ENCODE measurements at places on chromosomes 6 and 20.

GRCh38 chr6:125987026-125987617 lies 782 bp downstream of the TRMT11 start:
- DNase-seq = no peak

GRCh38 chr20:38859070-38859690 lies 53.7 kb downstream of the PPP1R16B start:
- DNase-seq = no peak

DNA sequence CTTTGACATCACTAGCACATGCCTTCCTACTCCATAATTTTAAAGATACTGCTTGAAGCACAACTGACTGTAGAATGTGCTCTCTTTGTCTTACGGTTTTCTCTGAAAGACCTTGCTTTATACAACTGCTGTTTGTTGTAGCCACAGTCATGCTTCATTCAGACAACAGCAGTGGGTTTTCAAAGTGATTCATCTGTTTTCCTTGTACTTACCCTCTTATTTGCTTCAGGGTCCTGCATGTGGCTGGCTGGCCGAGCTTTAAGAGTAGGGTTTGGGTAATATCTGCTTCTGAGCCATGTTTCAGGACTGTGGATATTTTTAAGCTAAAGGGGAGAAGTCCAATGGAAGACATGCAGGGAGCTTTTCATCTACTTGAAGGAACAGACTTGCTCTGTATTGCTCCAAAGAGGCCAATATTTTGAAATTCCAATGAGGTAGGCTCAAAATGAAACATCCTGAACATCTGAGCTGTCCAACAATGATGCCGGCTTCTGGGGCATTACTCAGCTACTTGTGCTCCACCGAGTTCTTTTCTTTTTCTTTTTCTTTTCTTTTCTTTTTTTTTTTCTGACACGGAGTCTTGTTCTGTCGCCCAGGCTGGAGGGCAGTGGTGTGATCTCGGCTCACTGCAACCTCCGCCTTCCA lies 160.2 kb upstream of the SGK1 start:
- DNase-seq = no peak

DNA sequence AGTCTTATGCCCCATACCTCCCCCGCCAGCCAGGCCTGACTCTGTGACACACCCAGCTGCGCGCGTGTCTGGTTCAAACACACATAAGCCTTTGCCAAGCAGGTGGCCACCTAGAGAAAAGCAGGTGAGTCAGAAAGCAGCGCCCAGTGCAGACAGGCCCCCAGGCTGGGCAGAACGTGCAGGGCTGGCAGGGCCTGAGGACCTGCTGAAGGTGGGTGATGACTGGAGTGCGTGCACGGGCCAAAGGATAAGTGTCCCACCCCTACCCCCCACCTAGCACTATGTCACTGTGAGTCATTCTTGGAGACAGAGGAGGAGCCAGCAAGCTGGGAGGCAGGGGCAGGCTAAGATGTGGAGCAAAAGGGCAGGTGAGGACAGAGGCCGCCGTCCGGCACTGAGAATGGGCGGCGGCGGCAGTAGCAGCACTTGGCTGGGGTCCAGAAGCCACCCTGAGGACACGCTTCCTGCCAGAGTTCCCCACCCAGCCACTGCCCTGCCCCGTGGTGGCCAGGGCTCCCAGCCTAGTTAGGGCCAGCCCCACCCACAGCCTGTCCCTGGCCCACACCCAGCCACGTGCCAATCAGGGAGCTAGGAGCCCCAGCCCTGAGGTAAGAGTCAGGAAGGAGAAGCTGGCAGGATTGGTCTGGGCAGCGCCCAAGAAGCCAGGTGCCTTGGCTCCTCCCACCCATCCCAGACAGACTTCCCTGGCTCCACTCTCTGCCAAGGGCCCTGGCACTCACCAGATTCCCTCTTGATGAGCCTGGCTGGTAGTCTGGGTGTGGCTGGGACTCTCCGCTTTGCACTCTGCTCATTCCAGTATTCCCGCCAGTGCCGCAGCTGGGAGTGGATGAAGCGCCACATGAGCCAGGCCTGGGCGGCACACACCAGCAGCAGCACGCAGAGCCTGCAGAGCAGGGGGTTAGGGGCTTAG lies 72.7 kb downstream of the TRAM2 start:
- DNase-seq = peak; percentile 95

DNA sequence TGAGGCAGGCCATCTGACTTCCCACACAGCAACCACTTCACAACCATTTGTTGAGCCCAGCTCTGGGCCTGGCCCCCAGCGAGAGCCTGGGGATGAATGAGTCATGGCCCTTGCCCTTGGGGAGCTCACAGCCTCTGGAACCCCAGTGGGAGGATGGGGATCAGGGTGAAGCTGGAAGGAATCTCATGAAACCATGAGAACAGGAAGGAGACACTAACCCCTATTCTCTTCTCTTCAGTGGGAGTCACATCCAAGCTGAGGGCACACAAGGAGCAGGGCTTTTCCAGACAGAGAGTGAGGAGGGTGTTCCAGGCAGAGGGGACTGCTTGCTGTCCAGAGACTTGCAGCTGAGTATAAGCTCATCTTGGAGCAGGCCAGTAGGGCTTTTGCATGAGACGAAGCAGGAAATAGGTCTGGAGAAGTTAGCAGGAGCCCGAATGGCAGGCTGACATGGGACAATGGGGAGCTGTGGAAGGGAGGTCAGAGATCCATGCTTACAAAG lies 7.5 kb downstream of the FOXS1 start:
- no peak for DNase-seq

- no peak for DNase-seq
Observed at GRCh38 chr20:23923891-23924435, 44.4 kb upstream of the CST5 start.

DNA sequence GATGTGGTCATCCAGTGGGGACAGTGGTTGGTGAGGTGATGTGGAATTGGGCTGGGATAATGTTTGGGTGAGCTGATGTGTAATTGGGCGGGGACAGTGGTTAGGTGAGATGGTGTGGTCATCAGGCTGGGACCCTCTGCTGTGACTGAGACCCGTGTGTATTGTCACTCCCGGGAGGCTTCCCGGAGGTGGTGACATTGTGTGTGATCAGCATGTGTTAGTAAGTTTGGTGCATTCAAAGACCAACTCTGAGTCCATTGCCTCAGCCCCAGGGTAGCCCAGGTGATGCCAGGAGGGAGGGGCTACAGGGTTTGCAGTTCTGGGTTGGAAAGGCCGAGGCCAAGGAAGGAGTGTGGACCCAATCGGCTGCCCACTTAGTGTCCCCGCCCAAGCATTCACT lies 375.5 kb downstream of the TAF4 start:
- DNase-seq = no peak

DNA sequence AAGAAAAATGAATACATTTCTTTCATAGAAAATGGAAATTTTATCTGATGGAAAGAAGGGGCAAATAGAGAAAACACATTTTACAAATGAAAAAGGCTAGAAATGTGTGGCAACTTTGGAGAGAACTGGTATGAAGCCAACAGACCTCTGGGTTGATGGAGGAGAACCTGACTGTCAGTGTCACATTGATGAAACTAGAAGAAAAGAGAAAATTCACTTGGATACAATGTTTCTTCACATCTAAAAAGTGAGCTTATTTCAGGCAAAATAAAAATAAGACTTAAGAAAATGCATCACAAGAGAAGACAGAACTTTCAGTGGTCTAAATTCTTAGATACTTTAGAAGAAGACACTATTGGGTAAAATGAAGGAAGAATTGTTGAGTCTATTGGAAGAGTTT lies at the start of gene OR12D2:
Gene OR12D2, plus strand, starts transcription at position 301 of the 400 bp plus-strand sequence. CDS start 1,069 bp downstream, outside the sequence.
- no peak for DNase-seq

GRCh38 chr20:10672624-10673127 lies 1.1 kb downstream of the JAG1 start:
- peak; percentile 93 for DNase-seq

- peak; percentile 57 for DNase-seq
Observed at GRCh38 chr6:157650261-157650640, 172.8 kb upstream of the SNX9 start.

DNA sequence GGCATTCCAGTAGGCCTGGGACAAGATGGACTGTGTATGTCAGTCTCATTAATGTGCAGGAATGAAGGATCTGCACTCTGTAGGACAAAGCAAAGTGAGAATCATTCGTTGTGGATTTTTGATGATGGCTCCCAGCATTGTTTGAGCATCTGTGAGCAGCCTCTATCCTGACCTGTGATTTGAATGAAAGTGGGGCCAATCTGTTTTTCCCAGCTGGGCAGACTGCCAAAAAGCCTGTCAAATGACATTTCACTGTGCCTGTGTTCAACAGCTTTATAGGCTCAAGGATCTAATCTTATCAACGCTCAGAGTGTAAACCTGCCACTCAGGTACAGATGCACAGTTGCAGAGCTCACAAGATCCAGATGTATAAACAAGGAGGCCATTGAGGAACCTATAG lies 86.7 kb upstream of the SYNDIG1 start:
- DNase-seq = no peak

GRCh38 chr6:421211-421610 lies 29.7 kb downstream of the IRF4 start:
- DNase-seq = no peak

- DNase-seq = peak; percentile 90
Observed at GRCh38 chr6:110180228-110181008, at the start of gene CDC40. CDC40 (plus strand) TSS chr6:110180427; CDS start chr6:110180445, 18 bp downstream.

DNA sequence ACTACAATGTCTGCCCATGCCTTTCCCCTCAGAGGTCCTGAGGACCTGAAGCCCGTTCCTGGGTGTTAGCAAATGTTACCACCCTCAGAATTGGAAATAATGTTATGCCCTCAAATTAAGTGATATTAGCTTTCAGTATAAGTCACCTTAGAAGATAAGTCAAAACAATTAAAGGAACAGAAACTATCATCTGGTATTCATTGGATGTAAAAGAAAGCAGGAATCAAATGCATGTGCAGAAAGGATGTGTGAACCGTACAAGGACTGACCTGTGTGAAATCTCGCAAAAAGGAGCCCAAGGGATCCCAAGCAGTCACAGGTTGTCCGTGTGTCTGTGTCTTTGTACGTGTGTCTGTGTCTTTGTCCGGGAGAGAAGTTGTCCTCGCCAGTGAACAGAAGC lies 51.6 kb upstream of the TAB2 start:
- no peak for DNase-seq

DNA sequence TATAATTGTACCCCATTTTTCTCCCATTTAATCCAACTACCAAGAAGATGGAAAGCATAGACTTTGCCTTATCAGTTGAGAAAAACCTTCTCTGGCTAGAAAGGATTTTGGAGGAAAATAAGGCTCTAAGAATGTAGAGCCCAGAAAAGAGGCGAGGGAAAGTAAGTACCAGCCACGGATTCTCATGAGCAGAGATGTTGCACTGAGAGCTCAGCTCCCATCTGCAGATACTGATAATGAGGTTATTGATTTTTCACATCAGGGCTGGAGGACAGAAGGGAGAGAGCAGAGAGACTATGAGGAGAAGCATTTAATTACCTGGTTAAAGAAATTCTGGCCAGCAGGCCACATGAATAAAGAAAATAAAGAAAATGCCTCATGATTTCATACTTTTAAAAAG lies 104.4 kb upstream of the FAM184A start:
- DNase-seq = no peak

Measured in mesenteric fat pad (tissue), 1 donor.